CD4-positive, alpha-beta T cell treated with Interleukin-6 for 4 hours (primary cell): ENCODE measurements at places on chromosomes 1 and 21.

DNA sequence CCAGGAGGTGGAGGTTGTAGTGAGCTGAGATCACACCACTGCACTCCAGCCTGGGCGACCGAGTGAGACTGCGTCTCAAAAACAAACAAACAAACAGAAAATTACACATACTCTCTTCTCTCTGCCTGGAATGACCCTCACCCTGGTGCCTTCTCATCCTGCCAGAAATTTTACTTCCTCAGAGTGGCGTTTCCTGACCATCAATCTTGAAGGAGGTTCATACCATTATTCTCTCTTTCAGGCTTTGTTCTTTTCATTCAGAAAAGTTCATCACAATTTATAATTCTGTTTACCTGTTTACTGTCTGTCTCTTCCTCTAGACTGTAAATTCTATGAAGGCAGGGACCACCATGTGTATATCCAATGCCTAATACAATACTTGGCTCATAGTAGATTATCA lies 79.3 kb downstream of the RPS6KA1 start:
- no peak for DNase-seq

- DNase-seq: no peak
Observed at GRCh38 chr21:44363278-44363677, 9.9 kb downstream of the TRPM2 start.

- peak; percentile 73 for DNase-seq
Observed at GRCh38 chr1:179229214-179230140, at the start of gene ABL2. TSS of gene ABL2 (minus strand) at chr1:179229677. CDS start at chr1:179229397, 280 bp downstream.

- DNase-seq: peak; percentile 33
Observed at GRCh38 chr1:88935522-88936222, 44.3 kb upstream of the GTF2B start.

DNA sequence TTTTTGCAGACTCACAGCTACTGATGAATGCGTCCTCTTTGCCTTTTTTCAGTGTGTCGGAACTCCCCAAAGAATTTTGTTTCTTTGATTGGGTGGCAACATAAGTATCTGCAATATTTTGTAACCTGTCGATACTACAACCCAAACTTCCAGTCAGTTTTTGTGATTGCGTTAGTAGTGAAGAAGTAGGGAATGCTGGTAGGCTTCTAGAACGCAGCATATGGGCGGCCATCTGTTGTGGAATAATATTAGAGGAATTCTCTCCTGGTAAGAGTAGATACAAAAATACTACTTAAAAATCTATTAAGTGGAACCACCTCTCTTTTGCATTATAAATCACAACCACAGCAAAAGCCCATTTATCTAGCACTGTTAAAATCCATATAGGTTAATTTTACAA lies 107.4 kb downstream of the LYST start:
- DNase-seq: no peak

GRCh38 chr1:155051342-155051776 lies 243 bp downstream of the ADAM15 start:
- no peak for DNase-seq

GRCh38 chr1:153538315-153538821 lies 2.4 kb downstream of the S100A5 start:
- DNase-seq: no peak

DNA sequence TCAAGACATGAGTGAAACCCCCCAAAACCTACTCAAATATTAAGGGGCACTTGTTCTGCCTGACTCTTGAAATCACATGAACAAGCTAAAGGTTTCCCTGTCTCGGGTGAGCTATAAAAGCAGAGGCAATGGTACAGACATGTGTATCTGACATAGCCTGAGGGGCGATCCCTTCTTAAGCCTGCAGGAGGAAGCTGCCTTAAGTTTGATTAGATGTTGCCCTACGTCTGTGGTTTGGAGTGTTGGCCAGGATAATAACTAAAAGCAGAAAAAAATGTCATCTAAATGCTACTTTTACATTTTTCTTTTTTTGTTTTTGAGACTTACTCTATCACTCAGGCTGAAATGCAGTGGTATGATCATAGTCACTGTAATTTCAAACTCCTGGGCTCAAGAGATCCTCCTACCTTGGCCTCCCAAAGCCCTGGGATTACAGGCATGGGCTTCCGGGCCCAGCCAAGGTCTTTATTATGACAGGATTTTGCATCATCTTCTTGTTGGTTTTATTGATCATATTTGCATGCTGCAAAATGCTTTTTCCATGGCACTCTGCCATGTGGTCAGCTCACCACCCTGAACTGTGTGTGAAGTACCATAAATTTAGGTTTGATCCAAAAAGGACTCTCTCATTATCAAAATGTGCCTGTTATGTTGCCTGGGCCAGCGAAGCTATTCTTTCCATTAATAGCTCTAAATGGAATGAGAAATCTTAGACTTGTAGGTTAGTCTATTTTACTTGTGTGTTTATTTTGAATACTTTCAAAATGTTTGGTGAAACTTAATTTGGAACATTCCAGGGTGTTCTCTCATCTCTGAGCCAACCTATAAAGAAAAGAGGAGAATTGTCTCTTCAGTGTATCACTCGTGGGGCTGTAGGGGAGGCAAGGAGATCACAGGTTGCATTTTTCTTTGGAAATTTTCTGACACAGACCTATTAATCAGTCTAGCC lies 15.0 kb upstream of the HMGN1 start:
- no peak for DNase-seq

GRCh38 chr1:93591676-93592550 lies 89.7 kb downstream of the BCAR3 start:
- peak; percentile 17 for DNase-seq

DNA sequence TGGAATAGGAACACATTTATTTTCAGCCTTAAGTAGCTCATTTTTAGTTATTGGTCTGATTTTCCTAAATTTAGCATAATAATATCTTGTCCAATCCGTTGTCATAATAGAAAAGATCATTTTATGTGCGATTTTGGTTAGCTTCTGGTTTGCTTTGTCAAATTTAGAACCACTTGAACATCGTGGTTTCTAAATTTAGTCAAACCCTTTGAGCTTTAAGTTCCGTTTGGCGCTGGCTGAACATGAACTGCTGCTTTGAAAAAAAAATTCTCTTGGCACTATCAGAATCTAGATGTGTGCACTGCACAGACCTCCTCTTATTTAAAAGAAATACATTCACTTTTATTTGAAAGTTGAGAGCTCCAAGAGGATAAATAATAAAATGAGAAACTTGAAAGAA lies 370.6 kb downstream of the PTPRC start:
- peak; percentile 6 for DNase-seq

GRCh38 chr21:44568667-44569556 lies 4.6 kb upstream of the KRTAP10-4 start:
- no peak for DNase-seq

GRCh38 chr1:200628223-200628881 lies 7.8 kb upstream of the KIF14 start:
- no peak for DNase-seq

DNA sequence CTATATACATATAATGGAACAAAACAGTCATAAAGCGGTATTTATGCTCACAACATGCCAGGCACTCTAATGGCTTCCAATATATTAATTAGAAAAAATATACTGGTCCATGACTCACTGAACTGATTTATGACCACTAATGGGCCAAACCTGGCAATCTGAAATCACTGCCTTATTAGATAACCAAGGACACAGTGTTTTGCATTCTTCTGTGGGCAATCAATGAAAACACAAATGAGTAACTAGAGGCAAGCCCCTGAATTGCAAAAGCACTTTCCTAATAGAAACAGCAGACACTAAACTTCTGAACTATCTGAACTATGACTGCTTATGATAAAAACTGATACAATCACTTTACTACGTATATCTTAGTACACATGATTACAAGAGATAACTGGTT lies 3.5 kb downstream of the GCLM start:
- DNase-seq: no peak

- DNase-seq: peak; percentile 10
Observed at GRCh38 chr1:212124690-212125582, 89.4 kb downstream of the DTL start.

DNA sequence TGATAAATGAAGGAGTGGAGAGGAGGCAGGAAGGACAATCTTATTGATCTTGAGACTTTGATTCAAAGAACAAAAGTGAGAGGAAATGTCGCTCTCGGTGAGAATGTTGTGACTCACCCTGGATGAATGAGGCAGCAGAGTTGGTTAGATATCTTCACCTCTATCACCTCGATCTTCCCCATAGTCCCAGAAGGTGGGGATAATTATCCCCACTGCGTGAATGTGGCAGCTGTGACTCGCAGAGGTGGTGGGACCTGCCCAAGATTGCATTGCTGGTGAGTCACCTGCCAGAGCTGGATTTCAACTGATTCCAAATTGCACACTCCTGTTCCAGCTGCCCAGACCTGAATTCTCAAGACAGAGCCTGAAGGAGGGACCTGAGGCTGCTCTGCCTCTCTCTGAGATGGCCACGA lies 105.0 kb downstream of the MATN1 start:
- no peak for DNase-seq

GRCh38 chr1:64530969-64531692 lies 61.2 kb downstream of the CACHD1 start:
- no peak for DNase-seq

DNA sequence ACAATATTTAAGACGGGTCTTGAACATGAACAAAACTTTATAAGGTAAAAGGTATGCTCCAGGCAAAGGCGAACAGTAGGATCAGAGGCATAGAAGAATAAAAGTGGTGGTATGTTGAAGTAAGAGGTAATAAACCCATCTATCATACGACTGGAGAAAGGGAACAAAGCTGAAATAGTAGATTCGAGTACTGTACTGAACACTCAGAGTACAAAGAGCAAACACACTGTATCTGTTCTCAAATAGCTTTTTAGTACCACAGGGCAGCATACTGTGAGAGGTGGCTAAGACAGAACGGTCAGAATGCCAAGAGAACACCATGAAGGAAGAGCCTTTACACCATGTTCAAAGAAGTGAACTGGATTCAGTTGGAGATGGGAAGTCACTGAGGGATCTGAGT lies 83.2 kb downstream of the EPS15 start:
- DNase-seq: no peak

- peak; percentile 80 for DNase-seq
Observed at GRCh38 chr1:30757352-30758120, at the start of gene LAPTM5. TSS of gene LAPTM5 (minus strand) at chr1:30757774. CDS start at chr1:30757745, 29 bp downstream.

GRCh38 chr21:39385299-39386145 lies 36.6 kb upstream of the HMGN1 start:
- peak; percentile 56 for DNase-seq
